ENCODE measurements at places on chromosomes 7 and 10.

DNA sequence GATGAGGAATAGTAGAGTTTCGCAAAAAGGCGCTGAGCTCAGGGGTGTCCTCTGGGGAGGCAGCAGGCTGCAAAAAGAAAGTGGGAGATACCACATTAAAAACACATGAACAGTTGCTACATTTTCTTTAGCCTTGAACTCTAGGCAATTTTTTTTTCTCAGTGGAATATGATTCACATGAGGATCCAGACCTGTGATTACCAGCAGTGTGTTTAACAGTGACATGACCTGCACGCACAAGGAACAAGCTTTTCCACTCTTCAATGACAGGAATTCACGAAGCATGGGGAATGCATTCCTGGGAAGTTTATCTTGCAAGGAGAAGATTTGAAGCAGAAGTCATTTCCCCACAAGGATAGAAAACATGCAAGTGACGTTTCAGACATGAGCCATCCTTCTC lies 161.6 kb downstream of the ITGA8 start:
- DNase-seq, result no peak

DNA sequence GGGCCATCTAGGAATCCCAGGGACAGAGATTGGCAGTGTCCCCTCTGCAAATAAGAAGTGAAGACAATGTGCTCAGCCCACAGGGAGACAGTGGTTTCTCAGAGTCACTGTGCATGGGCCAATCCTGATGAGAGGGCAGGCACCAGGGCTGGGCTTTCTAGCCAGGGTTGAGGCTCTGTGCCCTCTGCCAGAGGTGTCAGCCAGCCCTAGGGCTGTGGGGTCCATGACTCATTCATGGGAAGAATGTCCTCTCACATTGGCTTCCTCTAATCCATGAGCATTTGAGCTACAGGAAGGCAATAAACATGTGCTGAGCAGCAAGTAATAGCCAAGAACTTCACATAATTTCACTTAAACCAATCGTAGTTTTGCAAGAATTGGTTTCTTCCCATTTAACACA lies 482.0 kb upstream of the MGMT start:
- no peak for DNase-seq

DNA sequence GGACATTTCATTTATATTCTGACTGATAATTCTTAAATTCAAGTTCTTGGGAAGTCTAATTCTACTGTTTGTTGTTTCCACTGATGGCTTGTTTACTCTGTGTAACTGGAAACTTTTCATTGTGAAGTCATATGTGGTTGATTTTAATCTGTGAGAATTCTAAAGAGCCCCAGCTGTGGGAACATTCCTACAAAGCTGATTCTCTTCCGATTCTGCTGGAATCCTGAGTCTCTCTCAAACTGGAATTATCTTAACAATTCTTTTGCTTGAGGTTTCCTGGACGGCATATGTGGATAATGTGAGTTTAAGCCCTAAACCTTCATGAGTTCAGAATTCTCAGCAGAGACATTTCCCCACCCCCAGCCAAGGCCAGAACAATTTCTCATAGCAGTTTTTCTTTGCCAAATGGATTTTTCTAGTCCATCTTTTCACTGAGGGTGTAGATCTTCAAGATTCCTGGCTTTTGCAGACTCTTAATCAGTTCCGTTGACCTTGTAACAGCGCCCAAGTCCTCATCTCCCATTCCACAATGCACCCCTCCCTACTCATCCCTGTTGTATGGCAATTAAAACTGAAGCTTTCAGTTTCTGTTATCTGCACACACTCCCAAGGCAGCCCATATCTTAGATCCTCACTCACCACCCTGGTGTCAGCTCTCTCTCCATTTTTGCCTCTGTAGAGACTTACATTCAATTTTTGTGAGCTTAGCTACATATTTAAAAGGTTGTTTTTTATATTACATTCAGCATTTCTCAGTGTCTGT lies 37.6 kb downstream of the GRM8 start:
- DNase-seq, result no peak

DNA sequence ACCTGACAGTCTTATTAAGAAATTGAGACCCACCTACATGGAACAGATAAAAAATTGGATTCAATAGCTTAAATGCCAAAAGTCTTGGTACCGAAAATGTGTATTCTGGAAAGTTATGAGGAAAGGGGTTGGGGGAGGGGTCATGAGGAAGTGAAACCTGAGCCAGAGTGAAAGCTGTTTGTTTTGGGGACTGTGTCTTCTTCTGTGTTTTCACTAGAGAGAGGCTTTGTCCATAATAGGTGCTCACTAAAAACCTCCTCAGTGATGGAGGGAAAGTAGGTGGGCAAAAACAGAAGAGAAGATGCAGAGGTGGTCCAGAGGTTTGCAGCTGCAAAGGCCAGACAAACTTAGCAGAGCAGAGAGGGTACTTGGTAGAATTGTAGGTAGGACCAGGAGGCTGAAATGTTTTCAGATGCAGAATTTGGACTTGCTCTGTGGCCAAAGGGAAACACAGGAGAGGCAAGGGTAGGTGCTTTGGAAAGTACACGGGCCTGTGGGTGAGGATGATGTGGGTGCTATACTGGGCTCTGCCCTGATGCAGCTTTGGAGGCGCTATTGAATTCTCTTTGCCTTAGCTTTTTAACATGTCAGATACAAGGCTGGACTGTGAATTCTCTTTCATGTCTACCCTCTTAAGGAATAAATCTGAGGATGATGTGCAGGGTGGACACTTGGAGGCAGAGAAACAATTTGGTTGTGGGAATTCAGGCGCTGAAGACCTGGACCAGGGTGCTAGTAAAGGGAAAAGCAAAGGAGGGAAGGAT lies 254.6 kb downstream of the PTEN start:
- no peak for DNase-seq

- no peak for DNase-seq
Observed at GRCh38 chr7:134129856-134130523, 2.9 kb downstream of the LRGUK start.

DNA sequence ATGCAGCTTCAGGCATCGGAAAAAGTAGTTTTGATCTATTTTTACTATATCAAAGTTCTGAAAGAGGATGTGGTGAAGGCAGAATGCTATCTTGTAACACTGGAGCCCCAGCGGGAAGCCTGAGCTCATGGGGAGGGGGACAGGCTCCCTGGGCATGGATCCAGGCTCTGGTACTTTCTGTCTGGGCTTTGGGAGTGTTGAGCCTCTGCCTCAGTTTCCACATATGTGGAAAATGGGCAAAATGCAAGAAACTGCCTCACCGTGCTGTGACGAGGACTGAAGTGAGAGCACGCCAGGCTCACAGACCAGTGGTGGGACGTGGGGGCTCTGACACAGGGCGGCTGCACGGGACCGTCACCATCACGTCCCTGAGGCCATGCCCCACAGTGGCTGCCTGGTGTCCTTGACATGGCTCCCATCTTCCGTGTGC lies 182.9 kb upstream of the SHH start:
- DNase-seq, result no peak

GRCh38 chr7:117238472-117238871 lies 84.4 kb downstream of the WNT2 start:
- no peak for DNase-seq

DNA sequence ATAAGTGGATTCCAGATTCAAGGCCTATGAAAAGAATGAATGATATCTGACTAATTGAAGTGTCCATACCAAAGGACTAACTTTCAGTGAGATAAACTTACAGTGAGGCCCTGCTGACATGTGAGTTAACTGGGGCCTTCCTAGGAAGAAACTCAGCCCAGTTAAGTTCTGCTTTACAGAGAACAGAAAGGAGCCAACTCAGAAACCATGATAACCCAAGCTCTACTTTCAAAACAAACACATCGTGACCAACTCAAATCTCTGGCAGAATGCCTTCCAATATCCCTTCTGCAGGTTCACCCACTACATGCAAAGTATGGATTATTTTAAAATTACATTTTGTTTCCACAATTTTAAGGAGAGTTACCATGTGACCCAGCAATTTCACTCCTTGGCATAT lies 75.8 kb upstream of the MRLN start:
- no peak for DNase-seq

GRCh38 chr7:72785166-72785955 lies 42.6 kb downstream of the TYW1B start:
- DNase-seq, result no peak

DNA sequence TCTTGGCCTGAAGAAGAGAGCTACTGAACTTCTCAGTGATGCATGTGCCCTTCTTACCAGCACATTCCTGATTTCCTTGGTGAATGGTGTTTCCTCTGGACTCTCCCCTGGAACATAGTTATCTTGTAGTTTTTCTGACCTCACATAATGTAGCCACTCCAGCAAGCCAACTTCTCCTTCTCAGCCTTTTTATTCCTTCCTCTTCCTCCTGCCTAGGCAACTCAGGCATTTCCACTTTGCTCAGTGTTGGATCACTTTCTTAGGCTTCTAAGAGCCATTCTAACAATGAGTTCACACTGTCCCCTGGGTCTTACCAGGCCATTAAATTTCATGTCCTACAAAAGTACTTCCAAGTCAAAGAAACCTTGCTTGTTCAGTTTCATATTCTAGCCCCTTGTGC lies 3.6 kb upstream of the PTTG1IP2 start:
- no peak for DNase-seq

DNA sequence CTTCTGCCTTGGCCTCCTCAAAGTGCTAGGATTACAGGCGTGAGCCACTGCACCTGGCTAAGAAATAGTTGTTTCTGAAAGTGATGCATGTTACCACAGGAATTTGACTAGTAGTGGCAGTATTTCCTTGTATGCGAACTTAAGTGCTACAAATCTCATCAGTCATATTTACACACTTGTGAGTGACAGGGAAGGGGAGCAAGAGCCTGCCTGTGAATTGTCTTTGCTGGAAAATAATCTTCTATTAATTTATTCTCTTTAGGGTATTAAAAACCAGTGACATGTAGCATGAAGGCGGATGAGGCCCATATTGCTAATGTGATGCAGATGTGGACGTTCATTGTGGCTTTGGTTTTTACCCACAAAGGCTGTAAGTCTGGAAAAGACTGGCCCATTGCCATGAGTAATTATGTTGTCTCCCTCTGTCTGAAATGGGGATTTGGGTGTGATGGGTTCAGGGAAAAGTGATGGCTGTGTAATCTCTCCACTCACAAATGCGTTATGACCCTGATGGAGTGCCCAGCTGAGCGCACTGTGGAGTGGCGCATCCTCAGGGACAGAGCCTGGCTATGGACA lies 97.6 kb downstream of the CCNY start:
- DNase-seq, result no peak

DNA sequence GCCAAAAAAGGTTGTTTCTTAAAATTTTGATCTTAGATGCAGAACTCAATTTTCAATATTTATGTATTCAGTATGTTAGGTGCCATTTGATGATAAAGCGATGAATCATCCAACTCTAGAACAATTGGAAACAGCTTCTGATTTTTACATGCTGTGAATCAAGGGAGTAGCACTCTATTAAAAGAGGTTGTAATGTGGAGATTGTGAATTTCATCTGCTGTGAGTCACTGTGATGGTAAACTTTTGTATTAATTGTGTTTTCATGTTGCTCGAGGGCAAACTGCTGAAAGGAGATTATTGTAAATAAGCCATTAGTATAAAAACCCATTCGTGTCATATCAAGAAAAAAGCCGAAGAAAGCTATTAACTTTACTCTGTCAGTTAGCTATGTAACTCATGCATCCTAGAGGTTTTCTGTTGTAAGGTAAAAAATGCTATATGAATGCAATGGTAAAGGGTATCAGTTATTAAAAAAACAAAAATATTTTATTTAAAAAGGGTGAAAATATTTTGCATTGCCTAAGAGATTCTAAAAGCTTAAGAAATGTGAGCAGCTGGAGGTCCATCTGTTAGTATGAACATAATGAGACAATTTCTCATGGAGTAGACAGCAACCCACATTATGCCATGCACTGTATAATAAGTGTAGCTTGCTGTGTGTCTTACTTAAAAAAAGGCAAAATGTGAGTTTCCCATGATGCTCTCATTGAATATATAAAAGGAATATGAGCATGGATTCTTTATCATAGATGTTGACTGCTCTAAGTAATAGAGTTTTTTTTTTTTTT lies 511.0 kb upstream of the PCDH15 start:
- DNase-seq, result no peak

- no peak for DNase-seq
Observed at GRCh38 chr10:117547016-117547715, 4.6 kb downstream of the EMX2 start.

DNA sequence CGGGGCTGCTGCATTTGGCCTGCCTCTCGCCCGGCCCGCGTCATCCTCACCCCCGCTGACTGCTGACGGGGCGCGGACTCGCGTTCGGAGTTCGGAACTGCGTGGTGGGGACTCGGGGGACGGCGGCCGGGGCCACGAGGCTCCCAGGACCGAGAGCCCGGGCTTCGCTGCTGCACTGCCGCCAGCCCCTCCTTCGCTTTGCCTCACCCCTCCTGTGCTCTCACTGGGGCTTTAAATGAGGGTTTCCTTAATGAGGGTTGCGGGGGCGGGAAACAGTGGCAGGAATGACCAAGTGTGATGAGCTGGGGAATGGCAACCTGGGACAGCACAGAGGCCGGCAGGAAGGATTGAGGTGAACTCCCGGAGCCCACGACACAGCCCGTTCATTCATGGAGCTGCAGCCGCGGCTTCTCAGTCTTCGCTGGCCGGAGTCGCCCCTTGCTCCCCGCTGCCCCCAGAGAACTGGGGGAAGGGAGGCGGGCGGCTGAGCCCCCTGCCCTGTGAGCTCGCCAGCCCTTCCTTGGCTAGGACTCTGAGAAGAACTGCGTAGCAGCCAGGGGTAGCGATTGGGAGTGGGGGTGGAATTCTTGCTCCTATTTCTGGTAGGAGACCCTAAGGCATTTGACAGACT lies 1.5 kb upstream of the LRRC4 start:
- no peak for DNase-seq

GRCh38 chr10:91579329-91579985 lies 53.4 kb downstream of the PPP1R3C start:
- no peak for DNase-seq

DNA sequence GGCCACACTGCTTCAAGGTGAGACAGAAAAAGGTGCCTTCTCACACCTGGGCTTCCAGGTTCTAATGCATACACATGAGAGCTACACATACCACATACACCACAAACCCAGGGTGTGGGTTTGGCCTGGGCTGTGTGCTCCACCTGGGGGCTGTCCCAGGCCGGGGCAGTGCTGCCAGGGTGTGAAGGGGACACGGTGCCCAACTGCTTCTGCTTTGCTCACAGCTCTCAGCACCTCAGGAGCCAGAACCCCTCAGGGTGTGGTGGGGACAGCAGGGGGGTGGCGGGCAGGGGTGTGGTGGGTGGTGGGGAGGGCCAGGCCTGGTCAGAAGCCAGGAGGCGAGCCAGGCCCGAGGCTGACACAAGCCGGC lies 51.1 kb downstream of the TMEM209 start:
- DNase-seq, result no peak

DNA sequence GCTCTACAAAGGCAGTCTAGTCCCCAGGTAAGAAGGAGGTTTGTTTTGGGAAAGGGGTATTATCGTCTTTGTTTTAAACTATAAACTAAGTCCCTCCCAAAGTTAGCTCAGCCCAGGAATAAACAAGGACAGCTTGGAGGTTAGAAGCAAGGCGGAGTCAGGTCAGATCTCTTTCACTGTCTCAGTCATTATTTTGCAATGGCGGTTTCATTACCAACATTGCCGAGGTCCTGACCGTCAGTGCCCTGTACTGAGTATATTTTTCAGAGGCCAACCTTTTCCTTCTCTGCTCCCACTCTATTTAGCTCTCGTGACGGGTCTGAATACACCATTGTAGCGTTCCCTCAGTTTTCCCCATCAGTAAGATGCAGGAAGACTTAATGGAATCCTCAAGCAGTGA lies 184.5 kb downstream of the PRKCQ start:
- DNase-seq, result no peak

- DNase-seq, result no peak
Observed at GRCh38 chr10:113213035-113213434, 263.0 kb downstream of the TCF7L2 start.
